Right atrium auricular region (tissue), 2 donors: ENCODE measurements at places on chromosomes 3 and 15. TPM values are rescaled to one million over a fixed set of nuclear protein-coding genes. Genes with fewer than 3 reads are reported as not detected.
A peak's percentile ranks its signal among the peaks of the same experiment; 100 is the strongest.

Gene LARP6
- total RNA-seq = 20.2 TPM

Gene TICRR
- not detected for total RNA-seq

Gene CX3CR1
- total RNA-seq = 0.59 TPM

Gene ATP2C1
- total RNA-seq = 51.8 TPM

Gene PLA1A
- total RNA-seq = 11.6 TPM

Gene BMF
- total RNA-seq = 1.3 TPM

Gene ACOX2
- 11.5 TPM for total RNA-seq

Gene GRM2
- 0.19 TPM for total RNA-seq

DNA sequence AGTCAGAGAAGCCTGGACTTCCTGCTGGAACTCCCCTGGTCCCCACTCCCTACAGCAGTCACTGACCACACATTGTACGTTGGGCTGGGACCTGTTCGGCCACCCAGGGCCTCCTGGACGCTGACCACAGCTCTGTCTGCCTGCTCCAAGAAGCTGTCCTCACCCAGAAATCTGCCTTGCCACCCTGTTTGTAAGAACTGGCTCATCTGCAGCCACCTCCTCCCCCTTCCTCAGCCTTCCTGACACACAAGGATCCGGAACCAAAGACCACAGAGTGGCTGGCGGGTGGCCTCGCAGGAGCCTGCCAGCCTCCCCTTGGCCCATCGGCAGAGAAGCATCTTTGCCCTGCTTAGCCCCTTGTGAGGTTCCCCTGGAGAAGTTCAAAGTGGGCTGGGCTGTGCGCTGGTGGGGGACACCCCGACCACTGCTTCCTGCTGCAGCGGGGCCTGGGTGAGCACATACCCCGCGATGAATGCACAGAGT is 91.9 kb downstream of the PCSK6 start:
- no peaks in the 10 kb centered on the region for H3K4me1 ChIP-seq
- H3K27ac ChIP-seq = no peak overlapping the region
- no peaks in the 10 kb centered on the region for H3K36me3 ChIP-seq
- no peaks in the 10 kb centered on the region for H3K27me3 ChIP-seq

DNA sequence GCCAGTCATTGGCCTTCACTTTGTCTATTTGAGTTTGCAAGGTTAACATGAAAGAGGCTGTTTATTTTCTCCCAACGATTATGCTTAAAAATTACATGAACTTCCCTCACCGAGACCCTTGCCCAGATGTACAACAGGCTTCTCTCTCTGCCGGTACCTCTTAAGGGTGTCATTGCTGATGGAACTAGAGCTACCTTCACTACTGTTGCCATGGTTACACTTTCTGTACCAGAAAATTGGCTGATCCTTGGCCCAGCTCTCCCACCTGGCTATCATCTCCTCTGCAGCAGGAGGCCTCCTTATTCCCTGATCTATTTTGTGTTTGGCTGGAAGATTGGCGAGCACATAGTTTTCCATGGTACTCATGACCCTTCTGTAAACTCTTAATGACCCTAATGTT is 24.0 kb upstream of the LIPC start:
- no peaks in the 10 kb centered on the region for H3K36me3 ChIP-seq
- H3K27me3 ChIP-seq = no peaks in the 10 kb centered on the region
- no peak overlapping the region for H3K4me3 ChIP-seq
- no peaks in the 10 kb centered on the region for H3K4me1 ChIP-seq
- DNase-seq = no peak

- no peak for DNase-seq
- H3K4me1 ChIP-seq = peaks cover 17% of the 10 kb centered on the region
- H3K27me3 ChIP-seq = peaks cover 6% of the 10 kb centered on the region
- H3K27ac ChIP-seq = no peak overlapping the region
- no peak overlapping the region for H3K4me3 ChIP-seq
- H3K36me3 ChIP-seq = no peaks in the 10 kb centered on the region
These were observed 87.6 kb downstream of the NR2F2 start for GRCh38 chr15:96418146-96418545.

- no peaks in the 10 kb centered on the region for H3K36me3 ChIP-seq
- no peaks in the 10 kb centered on the region for H3K27me3 ChIP-seq
- H3K4me1 ChIP-seq = no peaks in the 10 kb centered on the region
- no peak for DNase-seq
- no peak overlapping the region for H3K27ac ChIP-seq
These were observed 32.7 kb downstream of the HDC start for GRCh38 chr15:50232791-50233190.

DNA sequence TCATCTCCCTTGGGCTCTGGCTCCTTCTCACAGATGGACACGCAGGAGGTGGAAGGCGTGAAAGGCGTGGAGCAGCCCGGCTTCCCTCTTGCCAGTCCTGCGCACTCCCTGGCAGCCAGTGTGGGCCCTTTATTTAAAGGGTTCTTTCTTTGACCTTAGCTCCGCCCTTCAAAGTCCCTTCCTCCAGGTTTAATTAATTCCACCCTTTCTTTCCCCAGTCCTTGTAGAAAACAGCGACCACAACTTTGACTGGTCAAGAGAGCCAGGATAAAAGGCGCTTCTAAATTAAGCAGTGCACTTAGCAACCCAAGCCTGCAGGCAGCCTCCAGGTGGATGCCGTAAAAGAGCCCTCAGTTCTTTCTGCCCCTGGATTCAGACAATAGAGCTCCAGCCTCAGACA is at the start of gene HDC:
Gene HDC (minus strand): TSS at position 107 of the 400 bp plus-strand sequence. CDS start 103 bp downstream, at position 4.
- no peak for DNase-seq
- no peak within 1 kb of the TSS for H3K27ac ChIP-seq
- no peak within 1 kb of the TSS for H3K4me3 ChIP-seq
- H3K27me3 ChIP-seq = no peaks in the 10 kb centered on the region
- no peaks in the 10 kb centered on the region for H3K36me3 ChIP-seq

DNA sequence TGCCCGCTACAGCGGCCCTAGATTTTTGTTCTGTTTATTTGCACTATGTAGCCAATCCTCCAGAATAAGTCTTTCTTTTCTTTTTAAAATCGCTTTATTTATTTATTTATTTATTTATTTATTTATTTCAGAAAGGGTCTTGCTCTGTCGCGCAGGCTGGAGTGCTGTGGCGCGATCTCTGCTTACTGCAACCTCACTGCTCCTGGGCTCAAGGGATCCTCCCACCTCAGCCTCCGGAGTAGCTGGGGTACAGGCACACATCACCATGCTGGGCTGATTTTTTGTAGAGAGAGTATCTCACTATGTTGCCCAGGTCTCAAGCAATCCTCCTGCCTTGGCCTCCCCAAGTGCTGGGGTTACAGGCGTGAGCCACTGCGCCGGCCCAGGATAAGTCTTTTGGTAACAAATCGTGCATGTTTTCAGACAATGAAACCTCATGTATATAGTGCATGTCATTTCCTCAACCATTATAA is 333 bp upstream of the MTFMT start:
- peak overlapping the region; percentile 85 for H3K27ac ChIP-seq
- H3K27me3 ChIP-seq = no peaks in the 10 kb centered on the region
- H3K36me3 ChIP-seq = peaks cover 11% of the 10 kb centered on the region

- H3K36me3 ChIP-seq = peaks cover 4% of the 10 kb centered on the region
- H3K27me3 ChIP-seq = no peaks in the 10 kb centered on the region
- H3K4me3 ChIP-seq = no peak overlapping the region
- no peak for DNase-seq
- no peaks in the 10 kb centered on the region for H3K4me1 ChIP-seq
These were observed 201.6 kb upstream of the GOLGA6L4 start for GRCh38 chr15:84033793-84034553.

GRCh38 chr3:43286841-43287499 is 630 bp downstream of the SNRK start:
- no peaks in the 10 kb centered on the region for H3K36me3 ChIP-seq
- H3K27ac ChIP-seq = peak overlapping the region; percentile 75
- no peak for DNase-seq

GRCh38 chr15:89652131-89652530 is 3.1 kb downstream of the KIF7 start:
- no peaks in the 10 kb centered on the region for H3K36me3 ChIP-seq
- H3K27ac ChIP-seq = no peak overlapping the region
- DNase-seq = no peak
- no peak overlapping the region for H3K4me3 ChIP-seq

DNA sequence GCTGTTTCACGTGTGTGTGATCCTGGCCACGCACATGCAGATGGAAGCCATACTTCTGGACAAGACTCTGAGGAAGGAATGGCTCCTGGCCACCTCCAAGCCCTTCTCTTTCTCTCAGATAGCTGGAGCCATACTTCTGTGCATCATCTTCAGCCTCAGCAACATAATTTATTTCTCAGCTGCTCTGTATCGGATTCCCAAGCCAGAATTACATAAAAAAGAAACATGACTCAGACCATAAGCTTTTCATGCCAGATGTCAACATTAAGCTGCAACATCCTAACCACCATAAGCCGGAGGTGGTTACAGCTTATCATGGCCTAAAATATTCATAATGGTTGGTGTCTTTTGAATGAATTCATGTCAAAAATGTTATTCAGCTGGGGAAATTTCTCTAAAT is 10.6 kb upstream of the KIF23 start:
- no peaks in the 10 kb centered on the region for H3K36me3 ChIP-seq
- no peaks in the 10 kb centered on the region for H3K4me1 ChIP-seq
- H3K27me3 ChIP-seq = no peaks in the 10 kb centered on the region

DNA sequence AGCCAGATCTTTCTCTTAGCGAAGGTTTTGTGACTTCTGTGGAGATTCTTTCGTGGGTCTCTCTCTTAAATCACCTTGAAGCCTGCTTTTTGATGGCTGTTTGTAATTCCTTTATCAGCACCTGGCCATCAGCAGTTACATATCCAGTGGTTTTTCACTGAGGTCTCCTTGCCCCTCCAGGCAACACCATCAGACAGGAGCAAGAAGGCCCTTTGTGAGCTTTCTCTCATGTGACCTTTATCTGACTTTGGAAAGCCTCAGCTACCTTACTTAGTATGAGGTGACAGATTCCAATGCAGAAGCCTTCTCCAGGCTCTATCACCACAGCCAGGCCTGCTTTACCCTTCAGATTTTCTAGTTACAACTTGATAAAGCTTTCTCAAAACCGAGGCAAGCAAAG is 30.0 kb upstream of the P3H2 start:
- no peak overlapping the region for H3K4me3 ChIP-seq
- H3K36me3 ChIP-seq = no peaks in the 10 kb centered on the region
- H3K27me3 ChIP-seq = no peaks in the 10 kb centered on the region
- DNase-seq = no peak
- H3K27ac ChIP-seq = no peak overlapping the region
- H3K4me1 ChIP-seq = no peaks in the 10 kb centered on the region

DNA sequence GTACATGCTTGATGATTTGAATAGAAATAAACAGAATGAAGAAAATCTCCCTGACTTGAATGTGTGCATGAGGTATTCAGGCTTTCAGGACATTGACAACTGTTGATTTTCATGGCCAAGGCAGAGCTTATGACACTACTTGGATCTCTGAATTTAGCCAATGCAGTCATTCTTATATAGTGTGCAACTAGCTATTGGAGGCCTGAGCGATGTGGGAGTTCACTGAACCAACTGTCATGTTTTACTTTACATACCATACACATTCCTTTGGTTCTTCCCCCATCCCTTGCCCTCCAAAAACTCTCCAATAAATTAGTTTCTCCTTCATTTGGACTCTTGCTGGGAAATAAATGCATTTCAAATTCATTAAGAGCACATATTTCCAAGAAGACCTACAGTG is 460.4 kb downstream of the RBMS3 start:
- peaks cover under 1% of the 10 kb centered on the region for H3K4me1 ChIP-seq
- H3K4me3 ChIP-seq = no peak overlapping the region
- no peak overlapping the region for H3K27ac ChIP-seq
- DNase-seq = no peak
- no peaks in the 10 kb centered on the region for H3K27me3 ChIP-seq

DNA sequence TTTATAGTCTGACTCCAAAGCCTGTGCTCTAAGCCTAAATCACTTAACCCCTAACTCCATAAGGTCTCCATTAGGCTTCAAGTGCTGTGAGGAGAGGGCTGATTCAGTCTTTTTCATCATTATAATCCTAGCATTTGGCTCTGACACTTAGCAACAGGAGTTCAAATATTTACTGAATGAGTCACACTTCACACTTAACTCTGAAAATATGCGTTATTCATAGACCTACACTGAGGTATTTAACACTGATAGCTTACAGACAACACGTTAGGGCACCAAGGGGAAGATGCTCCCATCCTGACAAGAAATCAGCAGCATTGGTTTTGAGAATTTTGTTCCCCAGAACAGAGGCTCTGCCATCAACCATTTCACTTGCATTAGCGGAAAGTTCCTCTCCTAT is 53.5 kb downstream of the MSL2 start:
- no peak for DNase-seq
- H3K4me3 ChIP-seq = no peak overlapping the region
- H3K27ac ChIP-seq = no peak overlapping the region
- H3K36me3 ChIP-seq = peaks cover 7% of the 10 kb centered on the region

DNA sequence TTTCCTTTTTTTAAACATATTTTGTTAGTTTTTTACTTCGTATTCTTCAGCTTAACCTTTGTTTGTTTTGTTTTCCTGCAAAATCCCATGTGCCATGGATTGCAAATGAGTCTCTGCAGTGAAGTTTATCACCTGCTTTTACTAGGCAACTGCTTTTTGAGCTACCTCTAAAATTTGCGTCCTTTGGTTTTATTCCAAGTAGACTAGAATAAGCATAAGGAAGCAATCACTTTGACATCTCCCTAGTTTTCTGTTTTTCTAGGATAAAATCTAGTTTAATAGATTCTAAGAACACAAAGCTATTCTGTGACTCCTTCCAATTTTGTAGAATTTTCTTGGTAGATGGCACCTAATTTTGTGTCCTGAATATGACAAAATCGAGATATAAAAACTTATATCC is 1059.2 kb downstream of the OTOL1 start:
- no peaks in the 10 kb centered on the region for H3K27me3 ChIP-seq
- H3K4me1 ChIP-seq = no peaks in the 10 kb centered on the region
- H3K4me3 ChIP-seq = no peak overlapping the region
- H3K27ac ChIP-seq = no peak overlapping the region
- no peak for DNase-seq

DNA sequence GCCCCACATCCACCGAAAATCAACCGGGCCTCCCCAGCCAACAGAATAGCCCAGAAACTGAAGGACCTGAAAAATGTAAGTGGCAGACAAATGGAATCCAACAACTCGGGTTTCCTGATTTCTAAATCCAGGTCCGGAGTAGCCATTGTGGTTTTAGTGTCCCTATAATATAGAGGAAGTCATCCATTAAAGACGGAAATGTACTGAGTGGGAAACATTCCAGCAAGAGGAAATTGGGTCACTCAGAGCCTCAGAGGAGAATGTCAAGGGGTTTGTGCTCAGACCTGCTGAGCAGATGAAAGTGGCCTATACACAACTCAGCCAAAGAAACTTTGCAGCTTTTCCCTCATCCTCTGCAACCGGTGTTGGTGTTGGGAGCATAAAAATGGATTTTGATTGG is 366.7 kb downstream of the ERC2 start:
- no peaks in the 10 kb centered on the region for H3K4me1 ChIP-seq
- no peaks in the 10 kb centered on the region for H3K36me3 ChIP-seq
- no peak for DNase-seq
- no peak overlapping the region for H3K27ac ChIP-seq
